ENCODE measurements at places on chromosomes 7 and 10.

DNA sequence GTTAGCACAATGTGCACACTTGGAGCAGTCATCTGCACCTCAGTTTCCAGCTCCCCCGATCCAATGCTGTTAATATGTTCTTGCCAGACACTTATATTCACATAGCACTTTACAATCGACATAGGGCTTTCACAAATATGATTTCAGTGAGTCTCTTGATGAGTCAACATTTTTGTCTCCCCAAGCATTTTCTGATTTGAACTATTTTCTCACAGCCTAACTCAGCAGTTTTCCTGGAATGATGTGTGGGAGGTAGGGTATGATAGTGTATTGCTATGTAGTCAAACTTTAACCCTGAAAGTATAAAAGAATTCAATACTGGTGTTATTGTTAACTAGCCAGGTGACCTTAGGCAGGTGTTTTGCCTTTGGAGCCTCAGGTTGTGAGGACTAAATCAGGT, 82.5 kb upstream of the LRGUK start:
- DNase-seq = no peak

DNA sequence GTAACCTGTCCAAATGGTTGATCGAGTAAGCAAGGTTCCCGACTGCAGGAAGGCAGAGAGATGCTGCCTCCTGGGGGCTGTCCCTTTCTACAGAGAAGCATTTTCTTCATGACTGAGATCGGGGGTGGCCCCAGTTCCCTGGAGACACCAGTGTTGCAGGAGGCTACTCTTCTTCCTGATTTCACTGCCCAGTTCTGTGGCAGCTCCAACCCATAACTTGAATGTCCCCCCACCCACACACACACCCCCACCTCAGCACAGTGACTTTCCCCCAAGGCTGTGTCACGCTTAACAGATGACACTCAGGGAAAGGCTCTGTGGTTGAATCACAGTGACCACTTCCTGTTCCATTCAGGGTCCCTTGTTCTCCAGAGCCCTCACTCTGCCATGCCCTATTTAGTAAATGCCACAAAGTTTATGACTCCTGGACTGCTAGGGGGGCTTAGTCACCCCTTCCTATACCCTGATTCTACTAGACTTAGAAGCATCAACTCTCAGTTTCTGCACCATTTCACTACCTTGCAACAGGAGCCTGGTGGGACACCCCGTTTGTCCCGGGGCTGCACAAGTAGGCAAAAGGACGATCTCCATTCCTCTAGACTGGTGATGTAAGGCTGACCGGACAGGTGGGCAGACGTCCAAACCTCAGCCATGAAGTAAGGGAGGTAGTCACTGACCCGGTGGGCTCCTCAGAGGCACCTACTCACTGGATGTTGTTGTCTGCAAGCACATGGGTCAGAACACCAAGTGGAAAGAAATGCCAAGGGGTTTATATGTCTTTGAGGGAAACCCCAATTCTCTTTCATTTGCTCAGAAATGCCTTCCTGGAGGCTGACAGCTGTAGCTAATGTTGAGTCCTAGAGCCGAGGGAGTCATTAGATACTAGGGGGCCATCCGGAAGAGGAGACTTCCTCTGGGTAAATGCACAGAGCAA, 31.3 kb upstream of the SMC3 start:
- no peak for DNase-seq

- peak; percentile 59 for DNase-seq
Measured at GRCh38 chr10:90911133-90912051, 9.5 kb downstream of the ANKRD1 start.

GRCh38 chr7:92868683-92869293, 32.4 kb upstream of the CDK6 start:
- no peak for DNase-seq

- DNase-seq = no peak
Measured at GRCh38 chr10:49433069-49433468, 37.2 kb upstream of the DRGX start.

Measured in nephron progenitor cell (in vitro differentiated cells).